CD4-positive, alpha-beta T cell treated with Interleukin-10 for 1 hour (primary cell): ENCODE measurements at places on chromosomes 4 and X.
A peak's percentile ranks its signal among the peaks of the same experiment; 100 is the strongest.

GRCh38 chr4:71110499-71110898 is 117.0 kb downstream of the DCK start:
- DNase-seq = no peak

GRCh38 chrX:1592470-1593142 is 1.2 kb downstream of the AKAP17A start:
- DNase-seq = peak; percentile 26

GRCh38 chrX:20594985-20595384 is 328.3 kb upstream of the RPS6KA3 start:
- no peak for DNase-seq

DNA sequence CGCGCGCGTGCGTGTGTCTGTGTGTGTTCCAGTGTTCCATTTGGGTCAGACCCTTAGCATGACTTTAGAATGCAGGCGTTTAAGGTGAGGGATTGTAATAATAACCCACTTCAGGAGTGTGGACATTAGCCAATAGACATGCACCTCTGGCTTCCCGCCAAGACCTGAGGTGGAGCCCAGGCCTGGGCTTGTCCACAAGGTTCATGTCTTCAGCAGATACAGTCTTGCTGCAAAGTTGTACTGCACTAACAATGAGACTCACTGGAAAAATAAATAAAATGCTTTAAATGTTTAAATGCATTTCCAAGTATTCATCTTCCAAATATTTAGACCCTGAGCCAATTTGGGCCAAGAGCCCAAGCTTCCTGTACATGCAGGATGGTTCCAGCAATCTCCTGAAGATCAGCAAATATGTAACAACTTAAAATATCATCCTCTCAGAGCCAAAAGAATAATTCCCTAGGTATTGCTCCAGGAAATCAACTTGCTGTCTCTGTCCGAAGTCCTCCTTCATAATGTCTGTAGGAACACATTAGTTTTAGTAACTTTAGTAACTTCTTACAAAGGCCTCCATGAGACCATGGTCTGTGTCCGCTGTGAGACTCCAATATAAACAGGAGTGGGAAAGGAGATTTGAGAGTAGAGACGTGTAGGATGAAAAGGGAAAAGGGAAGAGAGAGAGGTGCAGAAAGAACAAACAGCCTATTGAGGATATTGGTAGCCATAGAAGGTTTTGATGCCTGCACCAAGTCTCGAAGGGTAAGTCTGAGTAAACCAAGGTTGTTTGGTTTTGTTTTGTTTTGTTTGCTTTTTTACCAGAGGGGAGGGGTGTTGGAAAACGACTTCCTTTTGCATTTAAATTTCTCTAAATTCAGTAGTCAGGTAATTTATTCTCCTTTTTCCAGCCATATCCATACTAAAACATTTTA is 98.5 kb upstream of the KLF3 start:
- no peak for DNase-seq

DNA sequence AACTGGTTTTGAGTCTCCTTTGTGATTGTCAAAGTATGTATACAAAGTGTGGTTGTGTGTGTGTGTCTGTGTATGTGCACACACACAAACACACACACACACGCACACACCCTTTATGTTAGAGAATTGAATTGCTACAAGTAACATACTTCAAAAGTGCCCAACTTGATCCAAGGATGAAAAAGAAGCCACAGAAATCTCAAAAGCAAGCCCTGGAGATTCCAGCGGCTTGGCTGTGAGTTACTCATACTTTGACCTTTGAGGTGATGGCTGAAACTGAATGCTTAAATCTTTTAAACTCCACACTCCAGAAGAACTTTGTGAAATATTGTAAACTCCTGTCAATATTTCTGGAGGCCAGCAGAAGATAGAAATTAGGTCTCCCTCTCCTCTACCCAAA is 168.4 kb upstream of the NRK start:
- no peak for DNase-seq

DNA sequence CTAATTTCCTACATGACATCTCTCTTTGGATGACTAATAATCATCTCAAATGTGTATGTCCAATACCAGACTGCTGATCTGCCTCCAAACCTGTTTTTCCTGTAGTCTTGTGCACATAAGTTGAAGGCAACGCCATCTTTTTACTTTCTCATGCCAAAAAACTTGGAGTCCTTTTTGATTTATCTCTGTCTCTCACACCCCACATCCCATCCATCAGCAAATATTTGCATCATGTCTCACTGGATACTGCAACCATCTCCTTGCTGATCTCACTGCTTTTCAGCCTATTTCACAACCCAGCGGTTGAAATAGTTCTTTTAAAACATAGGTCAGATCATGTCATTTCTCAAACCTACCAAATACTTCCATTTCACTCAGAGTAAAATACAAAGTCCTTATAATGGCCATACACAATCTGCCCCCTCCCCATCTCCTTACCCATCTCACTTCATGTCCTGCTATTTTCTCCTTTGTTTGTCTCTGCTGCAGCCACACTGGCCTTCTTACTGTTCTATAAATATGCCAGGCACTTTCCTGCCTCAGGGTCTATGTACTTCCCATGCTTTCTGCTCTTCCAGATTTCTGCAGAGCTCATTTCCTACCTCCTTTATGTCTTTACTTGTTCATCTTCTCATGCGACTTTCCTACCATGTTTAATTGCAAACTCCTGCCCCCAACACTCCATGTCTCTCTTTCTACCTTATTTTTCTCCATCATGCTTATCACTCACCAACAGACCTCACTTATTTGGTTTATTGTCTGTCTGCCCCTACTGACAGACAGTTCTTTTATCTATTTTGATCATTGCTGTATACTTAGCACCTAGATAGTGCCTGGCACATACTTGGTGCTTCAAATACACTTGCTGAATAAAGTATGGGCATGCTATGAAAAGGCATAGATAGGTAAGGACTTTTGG is 98.8 kb downstream of the ANXA3 start:
- no peak for DNase-seq

DNA sequence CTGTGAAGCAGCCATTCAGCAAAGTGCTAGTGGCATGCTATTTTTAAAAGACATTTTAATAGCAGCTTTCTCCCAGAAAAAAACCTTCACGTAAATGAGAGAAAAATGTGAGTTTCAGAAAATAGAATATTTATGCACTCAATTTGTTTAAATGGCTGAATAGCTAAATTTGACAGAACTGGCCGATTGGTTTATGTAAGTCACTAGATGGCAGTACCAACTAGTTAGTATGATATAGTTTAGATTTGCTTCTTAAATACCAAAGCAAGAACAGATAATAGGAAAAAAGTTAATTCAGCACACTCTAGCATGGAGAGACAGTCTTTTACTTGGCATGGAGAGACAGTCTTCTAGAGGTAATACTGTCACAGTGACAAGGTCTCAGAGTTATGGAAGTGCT is 250.1 kb downstream of the SNCA start:
- no peak for DNase-seq

DNA sequence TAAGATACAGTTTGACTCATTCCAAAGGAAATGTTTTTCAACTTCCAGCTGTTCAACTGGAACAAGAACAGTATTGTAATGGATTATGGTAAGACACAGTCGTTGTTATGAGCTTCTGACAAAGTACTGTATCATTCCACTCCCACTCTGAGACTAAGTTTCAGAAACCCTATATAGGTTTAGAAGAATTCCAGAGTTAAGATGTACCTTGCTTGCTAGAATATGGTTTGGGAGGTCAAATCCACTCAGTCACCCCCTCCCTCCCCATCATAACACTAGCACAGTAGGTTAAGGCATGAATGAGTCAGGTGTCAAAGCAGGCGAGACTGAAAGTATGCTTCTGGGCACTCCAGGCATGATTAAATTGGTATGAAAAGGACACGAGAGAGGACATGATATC is 339.7 kb downstream of the DMD start:
- DNase-seq = no peak

- no peak for DNase-seq
These were observed 228.0 kb downstream of the APBB2 start for GRCh38 chr4:40986375-40986774.

DNA sequence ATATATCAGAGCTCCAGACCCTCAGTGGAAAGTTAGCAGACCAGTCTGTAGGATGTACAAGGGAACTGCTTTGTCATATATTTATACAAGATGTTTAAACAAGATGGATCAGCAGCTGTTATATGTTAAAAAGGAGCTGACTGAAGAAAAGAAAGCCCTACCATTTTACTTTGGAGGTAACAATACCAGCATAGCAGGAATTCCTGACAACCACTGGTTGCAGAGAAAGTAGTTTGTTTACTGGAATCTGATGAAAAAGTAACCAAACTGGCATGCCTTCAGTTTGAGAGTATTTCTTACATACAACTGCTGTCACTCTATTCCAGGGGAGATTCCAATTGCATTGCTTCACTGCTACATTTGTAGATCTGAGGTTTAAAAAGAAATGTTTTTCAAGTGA is 49.5 kb upstream of the GABRQ start:
- DNase-seq = no peak

GRCh38 chrX:28550331-28550872 is 36.8 kb upstream of the IL1RAPL1 start:
- no peak for DNase-seq

- no peak for DNase-seq
These were observed 707.9 kb downstream of the CENPC start for GRCh38 chr4:66837279-66837922.
